ENCODE measurements at places on chromosomes 2 and 18. TPM values are rescaled to one million over a fixed set of nuclear protein-coding genes. Genes with fewer than 3 reads are reported as not detected.

Gene CTAGE1
- not detected for total RNA-seq

Gene AKAIN1
- not detected for total RNA-seq

Gene RBKS
- total RNA-seq = 2.6 TPM

Gene C2orf76
- total RNA-seq = 18.2 TPM

Gene CD8B
- not detected for total RNA-seq

Gene RAB6C
- 0.41 TPM for total RNA-seq

Gene REG3A
- not detected for total RNA-seq

Gene KIF3C
- total RNA-seq = 5.3 TPM

Gene UCN
- 8.5 TPM for total RNA-seq

Gene CAPN13
- total RNA-seq = not detected

Gene RSAD2
- total RNA-seq = 14.7 TPM

Gene CENPA
- total RNA-seq = not detected

Measured in uterus (tissue), 4 donors.